Smooth muscle cell of the brain vasculature (primary cell): ENCODE measurements at places on chromosomes 7 and 10.

DNA sequence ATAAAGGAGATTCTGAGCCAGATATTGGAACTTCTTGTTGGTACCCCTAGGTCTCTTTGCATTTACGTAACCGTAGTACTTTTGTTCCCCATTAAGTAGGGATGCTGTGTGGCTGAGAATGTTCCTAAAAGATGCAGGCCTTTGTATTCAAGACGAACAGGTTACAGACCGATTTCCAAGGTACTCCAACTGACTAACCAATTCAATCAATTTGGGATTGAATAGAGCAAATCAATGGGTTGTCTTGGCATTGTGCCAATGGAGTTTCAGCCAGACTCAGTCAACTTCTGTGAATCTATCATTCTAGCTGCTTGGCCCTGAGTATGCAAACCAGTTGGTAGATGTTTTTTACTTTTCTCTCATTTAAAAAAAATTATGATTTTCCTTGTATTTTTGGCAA is 347.3 kb upstream of the NPVF start:
- DNase-seq, result no peak

- no peak for DNase-seq
These were observed 21.8 kb downstream of the SGMS1 start for GRCh38 chr10:50601974-50602373.

GRCh38 chr7:85061456-85061855 is 125.4 kb downstream of the SEMA3D start:
- no peak for DNase-seq

- DNase-seq, result no peak
These were observed 78.6 kb upstream of the DYNC1I1 start for GRCh38 chr7:95693551-95694333.
